HT-29 (cell line): ENCODE measurements at places on chromosomes 16 and 17. TPM values are rescaled to one million over a fixed set of nuclear protein-coding genes. Genes with fewer than 3 reads are reported as not detected.
A peak's percentile ranks its signal among the peaks of the same experiment; 100 is the strongest.

GRCh38 chr17:71710816-71711215 is 410.0 kb upstream of the SOX9 start:
- DNase-seq: no peak

DNA sequence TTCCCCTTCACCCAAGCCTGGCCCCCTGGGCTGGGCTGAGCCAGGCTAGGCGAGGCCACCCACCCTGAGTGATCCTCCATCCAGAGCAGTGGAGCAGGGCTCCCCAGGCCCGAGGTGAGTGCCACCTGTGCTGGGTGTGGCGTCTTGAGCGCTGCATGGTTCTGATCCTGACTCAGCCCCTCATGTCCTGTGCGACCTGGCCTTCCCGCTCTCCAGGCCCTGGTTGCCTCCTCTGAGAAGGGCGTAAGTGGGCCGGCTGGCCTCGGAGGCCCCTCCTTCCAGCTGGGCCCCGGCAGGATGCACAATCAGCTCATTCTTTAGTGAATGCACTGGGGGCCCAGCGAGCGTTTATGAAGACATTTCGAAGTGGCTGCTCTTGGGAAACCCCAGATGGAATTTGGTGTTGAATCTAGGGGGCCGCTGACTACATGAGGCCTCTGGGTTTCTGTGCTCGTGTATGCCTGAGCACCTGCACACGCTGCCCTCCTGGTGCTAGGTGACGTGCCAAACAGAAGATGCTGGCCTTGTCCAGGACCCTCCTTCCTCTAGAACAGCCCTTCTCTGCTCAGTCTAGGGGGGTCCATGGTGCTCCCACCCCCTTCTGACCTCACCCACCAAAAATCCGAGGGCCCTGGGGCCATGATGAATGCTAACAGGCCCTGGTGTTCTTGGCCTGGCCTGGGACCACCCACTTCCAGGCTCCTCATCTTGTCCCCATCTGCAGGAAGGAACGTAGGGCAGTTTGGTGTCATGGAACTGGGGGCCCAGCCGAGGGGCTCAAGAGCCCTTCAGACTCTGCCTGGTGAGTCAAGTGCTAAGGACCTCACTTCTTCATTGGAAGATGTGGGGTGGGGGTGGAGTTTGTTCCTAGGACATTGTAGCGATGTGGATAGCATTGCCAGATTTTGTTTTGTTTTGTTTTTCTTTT is 3.6 kb upstream of the TMEM92 start:
- DNase-seq: no peak

DNA sequence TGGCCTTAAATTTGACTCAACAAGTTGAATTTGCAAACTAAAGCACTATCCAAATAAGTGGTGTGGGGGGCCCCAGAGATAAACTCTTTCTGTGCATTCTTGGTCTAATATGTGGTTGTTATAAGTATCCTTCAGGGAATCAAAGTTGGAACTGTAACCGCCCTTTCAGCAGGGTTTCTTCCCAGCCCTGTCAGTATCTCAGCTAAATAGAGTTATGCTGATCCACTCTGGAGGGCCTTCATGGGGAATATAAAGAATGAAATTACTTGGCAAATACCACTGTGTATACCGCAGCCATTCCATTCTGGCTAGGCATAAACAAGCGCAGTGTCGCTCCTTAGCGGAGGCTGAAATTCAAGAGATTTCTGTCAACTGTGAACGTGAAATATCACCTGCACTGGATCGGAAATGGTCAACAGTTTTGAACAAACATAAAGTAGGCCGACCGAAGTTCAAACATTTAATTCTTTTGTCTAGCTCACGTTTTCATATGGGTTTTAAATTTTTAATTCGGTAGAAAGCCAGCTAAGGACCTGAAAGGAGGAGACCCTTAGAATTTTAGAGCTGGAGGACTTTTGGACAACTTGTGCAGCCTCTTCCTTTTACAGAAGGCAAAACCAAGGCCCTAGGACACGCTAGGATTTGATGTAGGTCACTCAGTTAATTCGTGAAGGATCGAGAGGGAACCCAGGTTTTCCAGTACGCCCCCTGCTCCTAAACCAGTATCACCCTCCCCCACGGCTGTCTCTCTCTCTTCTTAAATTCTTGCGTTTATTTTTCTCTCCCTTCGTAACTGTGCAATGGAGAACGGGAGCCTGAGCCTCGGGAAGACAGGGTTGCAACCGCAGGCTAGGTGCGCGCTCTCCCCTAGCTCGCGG is 74.7 kb downstream of the CHD9 start:
- DNase-seq: no peak

DNA sequence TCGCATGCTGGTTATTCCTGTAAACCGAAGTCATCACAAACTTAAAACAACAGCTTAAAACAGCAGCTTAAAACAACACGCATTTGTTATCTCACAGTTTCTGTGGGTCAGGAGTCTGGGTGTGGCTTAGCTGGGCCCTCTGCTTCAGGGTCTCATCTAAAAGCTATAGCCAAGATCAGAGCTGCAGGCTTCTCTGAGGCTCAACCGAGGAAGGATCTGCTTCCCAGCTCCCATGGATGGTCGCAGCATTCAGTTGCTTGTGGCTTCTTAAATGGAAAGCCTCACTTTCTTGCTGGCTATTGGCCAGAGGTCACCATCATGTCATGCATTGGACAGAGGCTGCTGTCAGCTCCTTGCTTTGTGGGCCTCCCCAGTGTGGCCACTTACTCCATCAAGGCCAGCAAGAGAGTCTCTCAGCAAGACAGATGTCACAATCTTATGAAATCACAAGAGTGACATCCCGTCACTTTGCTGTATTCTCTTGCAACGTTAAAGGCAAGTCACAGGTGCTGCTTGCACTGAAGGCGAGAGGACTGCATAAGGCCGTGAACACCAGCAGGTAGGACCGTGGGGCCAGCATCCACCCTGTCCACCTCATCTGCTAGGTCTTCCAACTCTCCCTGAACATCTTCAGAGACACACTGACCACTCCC is 117.9 kb upstream of the TNRC6C start:
- DNase-seq: no peak

GRCh38 chr16:89944773-89945172 is 3.8 kb upstream of the DEF8 start:
- no peak for DNase-seq

- DNase-seq: no peak
Observed at GRCh38 chr16:20369452-20370054, 17.0 kb upstream of the UMOD start.

DNA sequence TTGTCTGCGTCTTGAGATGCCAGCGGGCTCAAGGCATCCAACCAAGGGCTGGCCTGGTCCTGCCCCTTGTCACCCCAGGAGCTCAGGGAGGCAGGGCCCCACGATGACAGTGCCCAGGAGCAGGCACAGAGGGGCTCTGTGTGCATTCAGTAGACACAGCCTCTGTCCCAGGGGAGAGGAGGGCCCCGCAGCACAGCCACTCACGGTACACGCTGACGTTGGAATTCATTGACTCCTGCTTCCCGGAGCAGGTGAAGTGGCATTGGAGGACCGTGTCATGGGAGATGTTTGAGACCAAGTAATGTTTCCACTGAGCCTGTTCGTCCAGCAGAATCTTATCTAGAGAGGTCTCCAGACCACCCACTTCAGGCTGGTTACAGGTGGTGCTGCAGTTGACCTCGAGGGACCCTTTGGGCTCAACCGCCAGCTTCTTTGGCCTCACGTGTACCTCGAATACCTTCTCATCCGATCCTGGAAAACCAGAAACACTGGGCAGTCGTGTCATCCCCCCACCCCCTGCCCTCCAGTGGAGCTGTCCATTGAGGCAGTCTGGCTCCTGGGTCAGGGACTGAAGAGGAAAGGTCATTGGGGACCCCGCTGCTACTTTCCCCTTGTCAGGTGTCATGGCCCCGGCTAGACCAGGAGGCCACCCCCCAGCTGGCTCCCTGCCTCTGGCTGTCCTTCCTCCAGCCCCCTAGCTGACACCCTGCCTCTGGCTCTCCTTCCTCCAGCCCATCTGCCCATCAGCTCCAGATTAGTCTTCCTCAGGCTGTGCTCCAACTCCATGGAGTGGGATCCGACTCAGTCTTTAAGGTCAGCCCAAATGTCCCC is 7.0 kb downstream of the PRR29 start:
- DNase-seq: no peak

GRCh38 chr17:1542316-1542715 is 20.3 kb downstream of the PITPNA start:
- no peak for DNase-seq

DNA sequence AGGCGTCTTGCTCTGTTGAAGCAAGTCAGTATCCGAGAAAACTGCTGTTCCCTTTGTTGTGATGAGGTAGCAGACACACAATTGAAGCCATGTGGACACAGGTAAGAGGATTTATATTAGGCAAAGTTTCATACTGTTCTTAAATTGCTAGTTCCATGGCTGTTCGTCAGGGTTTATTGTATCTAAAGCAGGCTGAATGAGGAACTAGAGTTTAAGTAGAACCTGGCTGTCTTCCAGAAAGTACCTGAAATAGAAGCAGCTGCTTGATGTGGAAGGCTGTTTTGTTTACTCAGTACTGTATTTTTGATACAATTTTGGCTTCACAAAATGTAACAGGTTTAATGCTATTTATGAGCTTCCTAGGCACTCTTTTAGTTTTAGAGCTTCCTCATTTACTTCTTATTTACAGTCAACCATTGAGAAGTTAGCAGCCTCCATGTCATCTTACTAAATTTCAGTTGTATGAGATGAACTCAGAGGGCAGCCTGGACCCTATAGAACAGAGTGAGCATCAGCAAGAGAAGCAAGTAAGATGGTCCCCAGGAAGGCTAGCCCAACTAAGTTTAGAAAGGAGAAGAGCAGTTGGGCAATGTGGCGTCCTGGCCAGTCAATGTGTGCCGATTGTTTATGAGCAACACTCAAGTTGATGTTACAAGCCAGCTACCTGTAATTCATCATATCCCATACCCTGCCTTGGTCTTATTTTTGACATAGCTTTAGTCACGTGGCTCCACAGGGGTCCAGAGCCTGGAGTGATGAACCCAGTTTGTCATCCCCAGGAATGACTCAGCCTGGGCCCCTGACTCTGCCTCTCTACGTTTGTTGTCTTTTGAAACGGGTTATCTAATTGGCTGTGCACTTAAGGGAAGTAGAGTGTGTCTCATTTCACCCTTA is 9.7 kb upstream of the ARL2BP start:
- no peak for DNase-seq

DNA sequence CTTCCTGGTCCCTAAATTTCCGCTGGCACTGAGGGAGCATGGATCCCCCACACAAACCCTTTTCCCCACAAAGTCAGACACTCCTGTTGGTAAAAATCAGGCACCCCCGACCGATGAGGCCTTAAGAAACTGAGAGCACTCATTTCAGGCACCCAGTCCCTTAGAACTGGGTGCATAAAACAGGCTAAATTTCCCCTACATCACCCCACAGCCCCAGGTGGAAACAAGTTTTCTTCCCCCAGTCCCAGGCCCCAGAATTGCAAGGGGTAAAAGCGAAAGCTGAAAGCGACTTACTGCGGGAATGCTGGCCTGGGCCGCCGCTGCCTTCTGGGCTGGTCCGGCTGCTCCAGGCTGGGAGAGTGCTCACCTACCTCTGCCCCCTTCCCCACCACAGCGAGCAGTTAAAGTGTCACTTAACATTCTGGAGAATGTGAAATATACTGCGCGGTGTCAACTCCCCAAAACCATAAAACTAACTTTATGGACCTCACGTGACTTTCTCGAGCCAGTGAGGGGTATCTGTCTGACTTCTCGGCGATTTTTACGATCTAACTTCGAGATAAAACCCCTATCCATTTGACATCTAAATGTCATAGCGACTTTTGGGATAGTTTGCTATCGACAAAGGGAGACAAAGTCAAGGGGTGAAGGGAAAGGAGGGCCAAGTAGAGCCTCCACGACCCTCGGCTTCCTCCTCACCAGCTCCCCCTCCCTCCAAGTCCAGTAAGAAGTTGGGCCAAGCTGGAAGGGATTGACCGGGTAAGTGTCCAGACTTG is at the start of gene HOXB3:
Gene HOXB3, minus strand, starts transcription at position 411 of the 776 bp plus-strand sequence. CDS start 37,767 bp downstream, outside the sequence.
- DNase-seq: peak; percentile 71

DNA sequence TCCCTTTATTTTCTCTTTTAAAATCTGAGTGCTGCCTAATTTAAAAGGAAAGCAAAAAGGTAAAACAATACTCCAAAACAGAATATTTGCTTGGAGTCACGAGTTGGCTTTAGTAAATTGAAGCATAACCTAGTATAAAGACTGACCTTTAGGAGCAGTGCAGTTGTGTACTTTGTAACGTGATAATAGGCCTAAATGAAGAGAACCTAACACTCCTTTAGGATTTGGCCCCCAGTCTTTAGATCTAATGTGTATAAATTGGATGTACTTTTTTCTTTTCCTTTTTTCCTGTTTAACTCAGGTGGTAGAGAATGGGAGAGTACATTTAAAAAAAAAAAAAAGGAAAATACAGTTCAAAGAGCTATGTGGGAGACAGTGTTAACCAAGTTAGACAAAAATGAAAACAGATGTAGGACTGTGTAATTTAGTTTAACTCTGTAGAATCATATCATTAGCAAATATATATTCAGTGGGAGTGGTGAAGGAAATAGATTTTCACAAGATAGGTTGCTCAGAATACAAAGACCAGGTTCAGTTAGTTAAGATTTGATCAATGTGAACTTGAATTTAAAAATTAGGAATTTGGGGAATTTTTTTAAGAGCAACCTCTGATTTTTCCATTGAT is 16.8 kb downstream of the CPD start:
- DNase-seq: no peak

DNA sequence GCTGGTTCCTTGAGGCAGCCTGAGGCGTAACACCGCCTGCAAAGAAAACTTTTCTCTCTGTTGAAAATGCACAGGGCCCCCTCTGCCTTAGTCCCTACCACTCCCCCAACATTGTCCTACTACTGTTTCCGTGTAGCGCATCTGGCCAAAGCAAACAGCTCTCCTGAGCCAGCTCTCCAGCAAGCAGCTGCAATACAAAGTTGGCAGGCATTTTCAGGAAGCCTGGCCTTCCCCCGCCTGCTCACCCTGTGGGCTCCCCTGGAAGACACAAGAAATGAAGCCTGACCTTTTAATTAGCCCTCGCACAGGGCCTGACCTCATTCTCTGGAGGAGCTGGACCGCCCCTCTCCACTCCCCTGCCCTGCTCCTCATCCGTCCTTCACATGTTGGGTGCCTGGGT is 66.7 kb downstream of the SOX9 start:
- DNase-seq: no peak

GRCh38 chr16:84458606-84459532 is 45.6 kb downstream of the MEAK7 start:
- DNase-seq: no peak

- DNase-seq: no peak
Observed at GRCh38 chr17:1969712-1970111, 55.4 kb downstream of the RTN4RL1 start.

DNA sequence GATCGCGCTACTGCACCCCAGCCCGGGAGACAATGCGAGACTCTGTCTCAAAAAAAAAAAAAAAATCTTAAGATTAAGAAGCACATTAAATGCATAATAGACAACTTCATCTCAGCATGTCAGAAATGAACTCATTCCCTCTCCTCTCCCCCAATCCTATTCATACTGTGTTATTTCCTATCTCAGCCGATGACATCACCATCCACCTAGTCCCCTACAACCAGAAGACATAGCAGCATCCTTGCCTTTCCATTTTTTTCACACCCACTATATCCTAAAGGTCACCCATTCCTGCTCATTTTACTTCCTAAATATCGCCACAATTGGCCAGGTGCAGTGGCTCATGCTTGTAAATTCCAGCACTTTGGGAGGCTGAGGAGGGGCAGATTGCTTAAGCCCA is 81.3 kb downstream of the RPGRIP1L start:
- no peak for DNase-seq

HSD11B2 gene
- total RNA-seq: 18.3 and 23.2 TPM in 2 replicates

HIGD1B gene
- total RNA-seq: not detected in 2 replicates

ALDH3A1 gene
- total RNA-seq: 20.0 and 37.7 TPM in 2 replicates

NOS2 gene
- total RNA-seq: not detected in 2 replicates

KRTAP9-4 gene
- total RNA-seq: not detected in 2 replicates

CYGB gene
- not detected in 2 replicates for total RNA-seq
